GM12878 (cell line): ENCODE measurements at places on chromosomes 5 and 9. TPM values are rescaled to one million over a fixed set of nuclear protein-coding genes. Genes with fewer than 3 reads are reported as not detected.

Gene ARAP3
- 0.08 TPM in 2 replicates for total RNA-seq

DNA sequence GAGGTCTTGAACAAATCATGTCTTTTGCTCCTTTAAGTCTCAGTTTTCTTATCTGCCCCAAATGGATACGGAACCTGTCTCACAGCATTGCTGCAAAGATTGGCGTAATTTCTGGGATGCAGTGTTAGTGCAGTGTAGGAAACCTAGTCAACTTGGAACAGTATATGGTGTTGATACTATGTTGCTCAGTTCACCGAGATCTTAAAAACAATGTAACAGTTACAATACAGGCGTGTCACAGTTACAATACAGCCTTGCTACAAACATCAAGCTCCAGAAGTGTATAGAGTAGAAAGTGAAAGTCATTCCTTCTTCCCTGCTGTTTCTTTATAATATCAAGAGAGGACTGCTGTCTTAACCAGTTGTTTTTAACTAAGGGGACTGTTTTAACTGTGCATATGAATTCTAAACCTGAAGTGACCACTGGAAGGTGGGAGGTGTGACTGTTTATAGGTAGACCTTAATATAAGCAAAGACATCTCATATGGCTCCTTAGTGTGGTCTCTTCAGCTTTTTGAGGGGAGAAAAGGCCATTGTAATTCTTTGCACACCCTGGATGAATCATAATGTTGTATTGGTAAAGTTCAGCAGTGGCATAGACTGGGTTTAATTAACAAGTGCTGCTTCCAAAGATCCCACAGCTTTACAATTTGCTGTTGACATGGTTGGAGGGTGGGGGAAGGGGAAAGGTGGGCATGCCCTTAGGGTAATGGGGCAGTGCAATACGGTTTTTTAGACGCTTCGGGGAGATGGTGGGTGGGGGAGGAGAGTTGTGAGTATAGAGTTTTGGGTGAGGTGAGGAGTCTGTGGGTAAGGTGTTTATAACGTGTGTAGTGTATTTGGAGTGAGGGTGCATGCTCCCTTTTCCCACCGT lies 12.9 kb downstream of the PRRC2B start:
- H3K36me3 ChIP-seq, result peaks cover 16% of the 10 kb centered on the region; the same call in 1 of the 2 replicates
- DNase-seq, result no peak
- peak overlapping the region; percentile 18; the same call in 1 of the 2 replicates for H3K27ac ChIP-seq

- DNase-seq, result no peak
- H3K27me3 ChIP-seq, result no peaks in the 10 kb centered on the region
- H3K4me1 ChIP-seq, result no peaks in the 10 kb centered on the region
- H3K36me3 ChIP-seq, result no peaks in the 10 kb centered on the region
These were observed 250.9 kb upstream of the ZNF608 start for GRCh38 chr5:124997186-124997893.

DNA sequence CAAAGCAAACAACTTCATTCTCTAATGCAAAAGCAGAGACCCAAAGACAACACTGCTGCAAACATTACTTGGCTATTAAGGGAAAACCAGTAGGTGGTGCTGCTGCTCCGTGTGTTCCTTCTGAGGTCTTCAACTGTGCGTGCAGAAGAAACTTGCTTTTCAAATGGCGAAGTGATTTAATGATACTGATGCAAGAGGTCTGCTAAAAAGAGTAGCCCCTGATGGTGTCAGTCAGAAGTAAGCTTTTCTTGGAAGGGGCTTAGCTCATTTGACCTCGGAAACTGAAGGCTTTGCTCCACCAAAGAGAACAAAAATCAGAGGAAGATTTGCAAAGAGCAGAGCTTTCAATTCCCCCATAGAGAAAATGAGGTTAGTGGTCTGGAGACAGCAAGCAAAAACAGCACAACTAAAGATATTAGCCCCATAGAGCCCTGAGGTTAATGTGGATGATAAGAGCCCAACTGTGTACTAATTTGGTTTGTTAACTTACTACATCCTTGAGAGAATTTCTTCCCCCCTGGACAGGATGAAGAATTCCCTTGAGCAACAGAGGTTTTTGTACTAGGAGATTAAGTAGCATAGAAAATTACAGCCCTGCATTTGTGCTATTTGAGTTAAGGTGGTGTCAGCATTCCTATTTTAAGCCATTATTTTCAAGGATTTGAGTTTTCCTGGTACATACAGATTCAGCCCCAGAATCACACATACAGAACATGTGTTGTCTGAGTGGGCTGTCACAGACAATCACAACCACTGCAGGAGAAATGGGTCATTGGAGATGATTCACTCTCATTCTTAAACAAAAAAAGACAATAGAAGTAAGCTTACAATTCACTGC lies 153.2 kb upstream of the C9orf72 start:
- no peak overlapping the region for H3K27ac ChIP-seq
- H3K27me3 ChIP-seq, result no peaks in the 10 kb centered on the region
- H3K36me3 ChIP-seq, result no peaks in the 10 kb centered on the region
- peak; percentile 20 for DNase-seq
- no peaks in the 10 kb centered on the region for H3K4me1 ChIP-seq

- no peaks in the 10 kb centered on the region; the same call in 1 of the 2 replicates for H3K4me1 ChIP-seq
- no peak overlapping the region for H3K27ac ChIP-seq
- no peaks in the 10 kb centered on the region for H3K36me3 ChIP-seq
- DNase-seq, result no peak
These were observed 9.1 kb downstream of the WWC1 start for GRCh38 chr5:168300326-168301182.
